Cerebellar cortex (tissue), 1 donor: ENCODE measurements at places on chromosomes 6 and 20.

GRCh38 chr6:159809149-159809548 lies 9.1 kb downstream of the PNLDC1 start:
- DNase-seq = no peak

DNA sequence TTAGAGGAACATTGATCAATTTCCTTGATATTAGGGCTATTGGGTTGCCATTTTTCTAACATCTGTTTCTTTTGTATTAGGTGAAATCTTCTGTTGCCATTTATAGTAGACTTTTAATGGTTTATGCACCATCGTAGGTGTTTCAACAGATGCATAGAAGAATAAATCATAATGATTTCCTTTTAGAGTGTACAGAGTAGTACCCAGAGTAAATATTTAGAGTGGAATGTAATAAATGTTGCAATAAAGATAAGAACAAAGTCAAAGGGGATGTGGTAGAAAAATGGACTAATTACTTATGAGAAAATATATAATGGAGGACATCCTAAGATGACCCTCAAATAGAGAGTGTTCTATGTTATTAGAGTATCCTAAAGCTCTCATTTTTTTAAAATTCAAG lies 643.0 kb upstream of the CITED2 start:
- DNase-seq = no peak

DNA sequence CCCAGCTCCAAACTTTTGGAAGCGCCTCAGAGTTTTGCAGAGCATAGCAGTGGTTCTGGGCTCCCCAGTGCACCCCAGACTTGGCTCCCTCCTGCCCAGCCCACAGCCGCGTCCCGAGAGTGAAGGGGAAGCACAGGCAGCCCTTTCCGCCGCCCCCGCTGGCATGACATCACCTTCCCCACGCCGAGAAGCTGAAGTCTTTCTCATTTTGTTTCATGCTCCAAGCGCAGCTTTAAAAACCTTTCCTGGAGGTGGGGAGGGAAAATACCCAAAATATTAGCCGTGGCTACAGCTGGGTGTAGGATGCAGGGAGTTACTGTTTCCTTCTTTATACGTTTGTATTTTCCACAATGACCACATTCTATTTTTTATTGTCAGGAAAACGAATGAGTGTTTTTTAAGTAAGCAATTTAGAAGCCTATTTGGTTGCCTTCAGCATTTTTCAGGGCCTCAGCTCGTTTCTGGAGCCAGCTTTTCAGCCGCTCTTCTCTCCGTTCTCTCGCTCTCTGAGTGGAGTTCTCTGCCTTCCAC lies 72.9 kb downstream of the SNX5 start:
- no peak for DNase-seq

GRCh38 chr20:6940048-6940447 lies 172.6 kb downstream of the BMP2 start:
- no peak for DNase-seq

DNA sequence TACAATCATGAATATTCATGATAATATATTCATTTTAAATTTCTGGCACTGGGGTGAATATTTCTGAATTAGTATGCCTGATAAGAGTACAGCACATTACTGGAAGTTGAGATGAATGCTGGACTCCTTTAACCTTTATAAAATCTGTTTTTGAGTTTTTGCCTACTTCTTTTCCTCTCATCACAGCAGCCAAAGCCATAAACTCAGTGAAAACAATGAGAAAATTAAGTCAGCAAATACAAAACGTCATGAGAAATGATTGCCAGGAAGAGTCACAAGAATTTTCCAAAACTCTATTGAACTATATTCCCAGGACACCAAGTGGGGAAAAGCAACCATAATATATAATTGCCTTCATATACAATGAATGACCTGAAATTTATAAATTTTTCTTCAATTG lies 837.6 kb downstream of the TBC1D32 start:
- DNase-seq = no peak

DNA sequence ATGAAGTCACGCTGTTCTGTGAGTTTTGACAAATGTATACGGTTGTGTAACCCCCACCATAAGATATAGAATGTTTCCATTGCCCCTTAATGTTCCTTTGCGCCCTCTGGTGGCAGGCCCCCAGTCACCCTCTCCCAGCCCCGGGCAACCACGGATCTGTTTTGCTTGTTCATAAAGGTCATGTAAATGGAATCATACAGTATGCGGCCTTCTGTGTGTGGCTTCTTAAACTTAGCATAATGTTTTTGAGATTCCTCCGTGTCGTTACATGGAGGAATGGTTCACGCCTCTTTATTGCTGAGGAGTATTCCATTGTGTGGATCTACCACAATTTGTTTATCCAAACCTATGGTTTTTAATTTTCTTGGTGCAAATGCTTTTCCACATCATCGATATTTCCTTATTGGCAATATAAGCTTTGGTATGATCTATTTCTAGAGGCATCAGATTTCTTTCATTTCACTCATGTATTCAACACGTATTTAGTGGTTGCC lies 28.4 kb downstream of the LYRM2 start:
- DNase-seq = peak; percentile 41

DNA sequence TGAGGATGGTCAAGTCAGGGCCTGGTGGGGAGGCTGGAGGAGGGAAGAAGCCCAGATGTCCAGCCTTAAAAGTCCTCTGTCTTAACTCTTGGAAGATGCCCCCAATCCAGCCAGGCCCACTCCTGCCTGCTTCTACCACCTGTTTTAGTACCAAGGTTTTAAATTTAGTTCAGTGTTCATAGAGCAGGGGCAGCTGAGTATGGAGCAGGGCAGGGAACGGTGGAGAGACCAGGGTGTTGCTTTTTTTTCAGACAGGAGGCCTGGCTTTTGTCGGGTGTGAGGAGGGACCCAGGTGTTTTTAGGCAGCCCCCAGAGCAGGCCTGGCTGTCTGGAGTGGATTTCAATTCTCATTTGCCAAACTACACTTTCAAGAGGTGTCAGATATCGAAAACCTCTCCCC lies 278.8 kb downstream of the CDC5L start:
- no peak for DNase-seq

DNA sequence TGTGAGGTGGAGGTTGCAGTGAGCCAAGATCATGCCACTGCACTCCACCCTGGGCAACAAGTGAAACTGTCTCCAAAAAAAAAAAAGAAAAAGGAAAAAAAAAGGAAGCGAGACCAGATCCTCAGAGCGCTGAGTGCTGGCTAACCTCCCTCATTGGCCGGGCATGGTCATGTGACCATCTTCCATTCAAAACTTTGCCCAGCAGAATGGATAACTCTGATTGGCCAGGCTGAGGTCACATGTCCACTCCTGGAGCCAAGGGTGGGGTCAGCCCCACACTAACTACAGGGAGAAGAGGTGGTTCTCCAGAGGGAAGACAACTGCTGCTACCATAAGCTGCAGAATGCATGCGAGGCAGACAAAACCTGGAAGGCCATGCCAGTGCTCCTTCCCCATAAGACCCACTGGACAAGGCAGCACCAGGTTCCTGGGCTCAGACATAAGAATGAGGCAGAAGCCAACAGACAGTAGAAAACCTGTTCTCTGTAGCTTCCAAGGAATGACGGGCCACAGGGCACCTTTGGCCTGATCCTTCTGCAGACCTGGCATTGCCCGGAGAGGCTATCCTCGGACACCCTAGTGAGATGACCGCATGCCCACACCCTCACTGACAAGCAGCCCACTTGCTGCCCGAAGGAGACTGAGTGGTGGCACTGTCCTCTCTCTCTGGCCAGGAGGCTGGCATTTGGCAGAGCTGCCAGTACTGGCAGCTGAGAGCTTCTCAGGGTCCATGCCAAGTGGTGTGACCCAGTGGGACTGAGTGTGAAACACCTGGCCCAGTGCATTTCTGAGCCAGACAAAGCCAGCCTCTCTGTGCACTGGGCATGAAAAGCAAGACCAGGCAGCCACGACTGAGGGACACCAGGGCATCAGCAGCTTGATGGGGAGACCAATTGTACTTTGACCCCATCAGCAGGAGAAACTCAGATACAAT lies 311.9 kb upstream of the SULF2 start:
- peak; percentile 16 for DNase-seq

DNA sequence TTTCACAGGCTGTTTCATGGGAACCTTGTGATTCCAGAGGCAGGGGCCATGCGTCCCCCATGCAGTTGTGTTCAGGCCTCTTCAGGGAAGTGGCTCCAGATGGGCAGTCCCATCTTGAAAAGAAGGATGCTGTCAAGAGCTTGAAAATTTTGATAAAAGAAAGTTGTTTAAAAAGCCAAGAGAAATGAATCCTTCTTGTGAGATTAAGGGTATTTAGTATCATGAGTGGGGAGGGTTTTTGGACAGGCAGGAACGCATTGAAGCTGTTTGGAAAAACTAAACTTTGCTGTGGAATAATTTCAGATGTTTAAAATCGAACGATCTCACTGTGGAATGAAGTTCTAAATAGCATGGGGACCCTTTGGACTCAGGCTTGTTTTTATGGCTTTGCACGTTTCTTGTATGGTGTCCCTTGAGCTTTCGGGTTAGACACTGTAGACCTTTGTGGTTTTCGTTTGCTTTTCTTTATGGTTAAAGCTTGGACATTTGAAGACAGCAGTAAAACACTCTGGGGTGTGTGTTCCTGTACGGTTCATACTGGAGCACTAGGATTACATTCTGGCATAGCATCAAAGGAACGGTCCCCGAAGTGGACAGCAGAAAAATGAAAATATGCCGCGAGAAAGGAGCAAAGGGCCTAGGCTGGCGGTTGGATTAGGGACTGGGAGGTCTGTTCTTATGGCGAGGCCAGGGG lies 18.2 kb downstream of the KIF25 start:
- DNase-seq = no peak

GRCh38 chr6:143135797-143136561 lies 75.3 kb downstream of the AIG1 start:
- no peak for DNase-seq

GRCh38 chr6:134994431-134994830 lies 44.5 kb upstream of the ALDH8A1 start:
- DNase-seq = no peak

GRCh38 chr6:54173089-54173488 lies 61.8 kb downstream of the MLIP start:
- no peak for DNase-seq

DNA sequence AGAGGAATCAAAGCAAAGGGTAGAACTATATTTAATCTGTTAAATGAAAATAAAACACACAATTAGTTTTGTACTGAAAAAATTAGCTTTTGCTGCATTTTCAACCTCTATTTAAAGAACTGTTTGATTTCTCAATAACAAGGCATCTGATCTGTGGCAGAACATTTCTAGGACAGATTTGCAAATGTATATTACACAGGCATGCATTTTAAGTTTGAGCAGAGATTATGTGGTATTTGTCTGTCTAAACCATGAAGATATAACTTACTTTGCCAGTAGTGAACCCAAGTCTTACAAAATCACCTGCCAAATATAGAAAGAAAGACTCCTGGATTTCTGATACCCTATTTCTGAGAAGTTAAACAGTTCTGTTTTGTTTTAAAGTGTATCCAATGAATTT lies 71.9 kb downstream of the TFAP2B start:
- DNase-seq = no peak

- no peak for DNase-seq
These were observed 7.4 kb downstream of the FOXO3 start for GRCh38 chr6:108568101-108568500.

DNA sequence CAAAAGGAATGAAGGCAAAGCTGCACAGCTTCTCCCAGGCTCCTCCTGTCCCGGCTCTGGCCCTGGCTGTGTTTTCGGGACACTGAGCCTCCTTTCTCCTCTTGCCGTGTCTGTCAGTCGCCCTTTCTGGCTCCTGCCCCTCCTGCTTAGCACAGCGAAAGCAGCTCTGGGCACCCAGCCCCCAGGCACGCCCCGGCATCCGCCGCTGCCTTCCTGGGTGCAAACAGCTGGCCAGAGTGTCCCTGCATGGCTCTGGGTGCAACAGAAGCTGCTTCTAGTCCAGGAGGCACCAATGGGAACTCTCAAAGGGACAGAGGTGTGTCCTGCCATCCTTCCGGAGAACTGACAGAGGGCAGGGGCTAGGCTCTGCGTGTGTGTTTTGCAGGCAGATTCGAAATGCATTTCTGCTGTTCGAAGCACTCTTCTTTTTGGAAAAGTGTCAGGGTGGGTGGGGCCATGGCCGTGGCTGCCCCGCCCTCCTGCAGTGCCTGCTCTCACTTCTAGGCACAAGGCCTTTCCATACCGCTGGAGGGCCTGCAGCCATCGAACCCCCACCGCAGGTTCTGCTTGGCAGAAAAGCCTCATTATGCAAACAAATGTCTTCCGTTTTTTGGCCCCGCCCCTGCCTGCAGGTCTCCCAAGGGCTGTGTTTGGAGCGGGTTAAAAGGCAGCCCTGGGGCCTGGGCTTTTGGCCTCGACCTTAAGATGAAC lies 15.5 kb downstream of the COL9A3 start:
- DNase-seq = no peak

GRCh38 chr6:166253778-166254204 lies 54.4 kb downstream of the PRR18 start:
- no peak for DNase-seq

- DNase-seq = no peak
These were observed 74.5 kb downstream of the ALDH8A1 start for GRCh38 chr6:134875367-134875766.

GRCh38 chr20:6780433-6781190 lies 13.1 kb downstream of the BMP2 start:
- no peak for DNase-seq

- DNase-seq = peak; percentile 41
These were observed 49.7 kb downstream of the RBM38 start for GRCh38 chr20:57440678-57441509.

DNA sequence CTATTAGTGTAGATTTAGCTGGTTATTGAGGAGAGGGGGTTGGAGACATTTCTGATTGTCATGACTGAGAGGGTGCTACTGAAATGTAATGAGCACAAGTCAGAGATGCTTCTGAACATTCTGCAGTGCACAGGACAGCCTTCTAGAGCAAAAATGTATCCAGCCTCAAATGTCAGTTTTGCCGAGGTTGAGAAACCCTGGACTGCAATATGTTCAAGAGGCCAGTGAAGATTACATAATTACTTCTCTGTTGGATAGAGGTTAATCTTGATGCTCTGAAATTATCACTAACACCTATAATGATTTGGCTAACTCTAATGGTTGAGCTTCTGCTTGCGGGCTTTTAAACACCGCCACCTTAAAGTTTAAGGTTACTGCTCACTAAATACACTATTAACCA lies 3.4 kb upstream of the DUSP22 start:
- DNase-seq = no peak

DNA sequence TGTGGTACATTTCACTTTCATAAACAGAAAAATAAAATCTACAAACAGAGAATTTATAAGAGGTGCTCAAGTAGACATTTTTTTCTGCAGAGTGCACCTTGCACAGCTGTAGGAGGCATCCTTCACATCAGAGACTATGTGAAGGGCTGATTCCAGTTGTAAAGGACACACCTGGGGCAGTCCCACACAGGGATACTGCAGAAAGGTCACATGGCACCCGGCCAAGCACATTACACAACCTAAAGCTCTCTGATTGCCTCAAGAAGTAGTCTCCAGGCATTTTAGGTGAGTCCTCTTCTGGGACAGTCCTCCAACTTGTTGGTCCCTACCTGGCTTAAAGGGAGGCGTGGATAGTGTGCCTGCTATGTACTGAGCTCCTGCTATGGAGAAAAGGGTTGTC lies 502.9 kb upstream of the NOX3 start:
- DNase-seq = no peak

DNA sequence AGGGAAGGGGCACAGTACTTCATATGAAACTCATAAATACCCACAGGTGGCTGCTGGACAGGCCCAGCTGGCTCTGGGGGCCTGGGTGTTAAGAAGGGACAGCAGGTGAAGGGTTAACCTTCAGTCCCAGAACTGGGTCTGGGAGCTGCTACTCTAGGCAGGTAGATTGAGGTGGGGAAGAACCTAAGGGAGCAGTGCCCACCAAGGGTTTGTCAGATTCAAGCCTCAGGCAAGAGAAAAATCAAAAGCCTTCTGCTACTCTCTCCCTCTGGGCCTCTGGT lies 5.6 kb downstream of the RPL10A start:
- no peak for DNase-seq

GRCh38 chr6:70375166-70375565 lies 38.1 kb upstream of the FAM135A start:
- no peak for DNase-seq
